ENCODE measurements at places on chromosomes 6 and 20.

- H3K4me1 ChIP-seq, result no peaks in the 10 kb centered on the region
- no peak for DNase-seq
- no peak overlapping the region for H3K4me3 ChIP-seq
- H3K27me3 ChIP-seq, result no peaks in the 10 kb centered on the region
Measured at GRCh38 chr6:118334634-118335033, 213.5 kb upstream of the PLN start.

DNA sequence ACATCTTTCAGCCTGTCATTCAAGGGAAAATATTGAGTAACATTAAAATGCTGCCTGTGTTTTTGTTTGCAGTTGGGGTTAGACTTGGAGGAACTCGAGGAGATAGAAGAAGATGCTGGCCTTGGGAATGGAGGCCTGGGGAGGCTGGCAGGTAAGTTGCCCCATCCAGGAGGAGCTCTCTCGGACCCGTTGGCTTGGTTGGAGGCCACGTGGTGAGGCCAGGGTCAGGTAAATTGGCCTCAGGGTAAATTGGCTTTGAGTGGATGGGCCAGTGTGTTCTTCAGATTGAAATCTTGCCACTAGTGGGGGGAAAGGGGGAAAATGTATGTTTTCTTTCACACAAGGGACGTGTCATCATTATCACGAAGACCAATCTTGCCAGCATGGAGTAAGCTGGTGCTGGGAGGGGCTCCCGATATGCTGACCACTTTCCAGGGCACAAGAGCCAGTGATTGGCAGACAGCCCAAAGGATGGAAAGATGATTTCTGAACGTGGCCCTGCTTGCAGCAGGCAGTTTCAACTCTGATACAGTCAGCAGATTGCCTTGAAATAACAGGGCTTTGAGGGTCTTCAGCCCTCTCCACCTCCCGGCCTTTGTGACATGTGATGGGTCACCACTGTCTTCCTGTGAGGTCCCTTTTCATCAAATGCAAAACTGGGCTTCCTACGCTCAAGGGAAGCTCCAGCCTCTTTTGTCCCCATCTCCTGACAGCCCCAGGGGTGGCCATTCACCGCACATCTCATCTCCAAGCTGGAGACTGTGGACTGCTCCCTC, 21.4 kb downstream of the PYGB start:
- no peak overlapping the region for H3K4me3 ChIP-seq
- H3K4me1 ChIP-seq, result no peaks in the 10 kb centered on the region
- no peaks in the 10 kb centered on the region for H3K27me3 ChIP-seq
- no peak for DNase-seq

GRCh38 chr6:155936551-155936950, 480.9 kb upstream of the NOX3 start:
- no peaks in the 10 kb centered on the region for H3K36me3 ChIP-seq
- H3K4me1 ChIP-seq, result no peaks in the 10 kb centered on the region
- H3K27ac ChIP-seq, result no peak overlapping the region
- no peak for DNase-seq
- no peak overlapping the region for H3K4me3 ChIP-seq

- DNase-seq, result no peak
- H3K36me3 ChIP-seq, result no peaks in the 10 kb centered on the region
- no peak overlapping the region for H3K27ac ChIP-seq
- no peaks in the 10 kb centered on the region for H3K4me1 ChIP-seq
- H3K4me3 ChIP-seq, result no peak overlapping the region
- H3K27me3 ChIP-seq, result no peaks in the 10 kb centered on the region
Measured at GRCh38 chr6:153947808-153948447, 91.1 kb upstream of the OPRM1 start.

DNA sequence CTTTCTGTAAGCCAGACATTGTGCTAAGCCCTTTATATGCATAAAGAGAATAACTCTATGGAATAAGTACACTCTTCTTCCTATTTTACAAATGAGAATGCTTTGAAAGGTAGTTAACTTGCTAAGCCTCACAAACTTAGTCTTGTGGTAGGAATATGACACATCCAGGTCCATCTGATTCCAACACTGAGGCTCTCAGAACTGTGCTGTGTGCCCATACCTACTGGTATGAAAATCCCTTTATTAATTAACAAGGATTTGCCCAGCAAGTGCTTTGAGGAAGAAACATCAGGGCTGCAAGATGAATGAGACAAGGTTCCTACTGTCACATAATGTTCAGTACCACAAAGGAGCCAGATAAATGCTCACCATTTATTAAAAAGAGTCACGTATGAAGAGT, 122.6 kb downstream of the TNFRSF21 start:
- H3K27me3 ChIP-seq, result no peaks in the 10 kb centered on the region
- no peak for DNase-seq
- no peak overlapping the region for H3K4me3 ChIP-seq
- no peaks in the 10 kb centered on the region for H3K36me3 ChIP-seq
- no peak overlapping the region for H3K27ac ChIP-seq

GRCh38 chr6:135992739-135993138, 141.2 kb downstream of the PDE7B start:
- no peaks in the 10 kb centered on the region for H3K27me3 ChIP-seq
- H3K4me3 ChIP-seq, result no peak overlapping the region
- no peak for DNase-seq

DNA sequence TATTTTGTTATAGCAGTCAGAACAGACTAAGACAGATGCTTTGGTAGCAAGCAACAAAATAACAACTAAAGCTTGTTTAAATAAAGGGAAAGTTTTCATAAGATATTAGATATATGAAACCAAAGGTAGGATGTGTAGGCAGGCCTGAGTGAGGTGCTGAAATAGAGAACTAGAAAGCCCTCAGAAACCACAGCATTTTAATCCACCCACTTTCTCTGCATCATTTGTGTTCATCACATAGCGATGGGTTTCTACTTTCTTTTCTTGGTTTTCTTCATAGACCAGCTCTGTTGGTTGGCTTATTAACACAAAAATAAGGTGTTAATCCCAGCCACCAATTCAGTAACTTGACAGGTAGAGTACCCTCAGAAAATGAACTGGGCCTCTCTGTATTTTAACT, 58.6 kb downstream of the RPS12 start:
- no peak overlapping the region for H3K4me3 ChIP-seq
- H3K27ac ChIP-seq, result no peak overlapping the region
- no peaks in the 10 kb centered on the region for H3K36me3 ChIP-seq
- no peak for DNase-seq
- no peaks in the 10 kb centered on the region for H3K4me1 ChIP-seq

DNA sequence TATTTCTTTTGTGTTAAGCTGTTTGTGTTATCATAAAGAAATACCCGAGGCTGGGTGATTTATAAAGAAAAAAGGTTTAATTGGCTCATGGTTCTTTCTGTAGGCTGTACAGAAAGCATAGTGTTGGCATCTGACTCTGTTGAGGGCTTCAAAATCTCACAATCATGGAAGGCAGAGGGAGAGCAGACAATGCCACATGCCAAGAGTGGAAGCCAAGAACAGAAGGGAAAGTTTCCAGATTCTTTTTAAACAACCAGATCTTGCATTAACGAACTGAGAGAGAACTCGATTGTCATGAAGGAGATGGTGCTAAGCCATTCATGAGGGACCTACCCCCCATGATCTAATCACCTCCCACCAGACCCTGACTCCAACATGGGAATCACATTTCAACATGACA, 290.1 kb downstream of the BMP2 start:
- no peaks in the 10 kb centered on the region for H3K4me1 ChIP-seq
- no peaks in the 10 kb centered on the region for H3K36me3 ChIP-seq
- no peak overlapping the region for H3K27ac ChIP-seq
- no peak overlapping the region for H3K4me3 ChIP-seq
- DNase-seq, result no peak

DNA sequence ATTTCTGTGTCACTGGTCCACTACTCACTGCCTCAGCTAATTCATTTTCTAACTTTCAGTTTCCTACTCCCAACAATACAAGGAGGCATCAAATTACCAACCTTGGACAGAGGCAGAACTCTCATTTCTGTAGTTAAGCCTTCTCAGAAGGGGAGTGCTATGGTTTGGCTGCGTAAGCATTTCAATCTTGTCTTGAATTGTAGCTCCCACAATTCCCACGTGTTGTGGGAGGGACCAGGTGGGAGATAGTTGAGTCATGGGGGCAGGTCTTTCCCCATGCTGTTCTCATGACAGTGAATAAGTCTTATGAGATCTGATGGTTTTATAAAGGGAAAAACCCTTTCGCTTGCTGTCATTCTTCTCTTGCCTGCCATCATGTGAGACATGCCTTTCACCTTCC, 22.9 kb downstream of the HLA-DRA start:
- no peaks in the 10 kb centered on the region for H3K27me3 ChIP-seq
- H3K4me1 ChIP-seq, result peaks cover 9% of the 10 kb centered on the region
- no peak overlapping the region for H3K4me3 ChIP-seq
- H3K36me3 ChIP-seq, result no peaks in the 10 kb centered on the region
- no peak for DNase-seq
- H3K27ac ChIP-seq, result no peak overlapping the region

DNA sequence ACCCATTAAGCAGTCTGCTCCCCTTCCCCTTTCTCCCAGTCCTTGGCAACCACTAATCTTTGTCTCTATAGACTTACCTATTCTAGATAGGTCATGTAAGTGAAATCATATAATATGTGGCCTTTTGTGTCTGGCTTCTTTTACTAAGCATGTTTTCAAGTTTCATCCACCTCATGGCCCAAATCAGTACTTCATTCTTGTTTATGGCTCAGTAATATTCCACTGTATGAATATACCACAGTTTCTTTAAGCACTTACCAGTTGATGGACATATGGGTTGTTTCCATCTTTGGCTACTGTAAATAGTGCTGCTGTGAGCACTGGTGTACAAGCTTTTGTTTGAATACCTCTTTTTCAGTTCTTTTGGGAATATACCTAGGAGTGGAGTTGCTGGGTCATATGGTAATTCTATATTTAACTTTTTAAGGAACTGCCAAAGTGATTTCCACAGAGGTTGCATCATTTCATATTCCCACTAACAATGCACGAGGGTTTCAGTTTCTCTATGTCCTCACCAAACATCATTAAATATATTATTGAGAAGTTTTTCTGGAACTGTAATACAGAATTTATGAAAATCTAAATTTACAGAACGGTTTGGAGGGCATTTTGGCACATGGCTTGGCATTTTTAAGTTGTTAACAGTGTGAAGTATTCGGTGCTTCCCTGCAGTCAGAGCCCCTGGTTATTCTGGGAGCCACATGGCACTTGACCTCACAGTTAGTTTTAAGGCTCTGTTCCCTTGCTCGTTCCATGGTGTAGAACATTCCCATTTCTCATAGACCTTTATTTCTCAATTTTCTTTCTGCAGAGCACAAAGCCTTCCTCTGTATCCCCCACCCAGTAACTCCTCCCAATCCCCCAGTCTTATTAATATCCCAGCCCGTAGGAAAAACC, 27.0 kb upstream of the DTNBP1 start:
- H3K27me3 ChIP-seq, result no peaks in the 10 kb centered on the region
- DNase-seq, result no peak
- H3K4me1 ChIP-seq, result no peaks in the 10 kb centered on the region
- no peak overlapping the region for H3K27ac ChIP-seq
- H3K4me3 ChIP-seq, result no peak overlapping the region

DNA sequence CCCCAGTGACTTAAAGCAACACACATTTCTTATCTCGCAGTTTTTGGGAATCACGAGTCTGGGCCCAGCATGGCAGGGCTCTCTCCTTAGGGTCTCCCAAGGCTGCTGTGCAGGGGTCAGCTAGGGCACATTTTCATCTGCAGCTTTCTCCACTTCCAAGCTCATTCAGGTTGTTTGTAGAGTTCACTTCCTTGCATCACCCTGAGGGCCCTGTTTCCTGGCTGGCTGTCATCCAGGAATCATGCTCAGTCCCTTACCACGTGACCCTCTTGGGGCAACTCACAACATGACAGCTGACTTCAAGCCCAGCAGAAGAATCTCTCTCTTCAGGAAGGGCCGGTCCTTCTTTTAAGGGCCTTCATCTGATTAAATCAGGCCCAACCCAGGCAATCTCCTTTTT, 21.3 kb downstream of the SNAP25 start:
- no peaks in the 10 kb centered on the region for H3K27me3 ChIP-seq
- no peaks in the 10 kb centered on the region for H3K4me1 ChIP-seq
- no peak for DNase-seq
- H3K27ac ChIP-seq, result no peak overlapping the region

- H3K4me3 ChIP-seq, result no peak overlapping the region
- H3K4me1 ChIP-seq, result peaks cover 85% of the 10 kb centered on the region
- H3K27me3 ChIP-seq, result no peaks in the 10 kb centered on the region
- DNase-seq, result no peak
- no peak overlapping the region for H3K27ac ChIP-seq
Measured at GRCh38 chr20:53838311-53838868, 232.0 kb downstream of the BCAS1 start.

DNA sequence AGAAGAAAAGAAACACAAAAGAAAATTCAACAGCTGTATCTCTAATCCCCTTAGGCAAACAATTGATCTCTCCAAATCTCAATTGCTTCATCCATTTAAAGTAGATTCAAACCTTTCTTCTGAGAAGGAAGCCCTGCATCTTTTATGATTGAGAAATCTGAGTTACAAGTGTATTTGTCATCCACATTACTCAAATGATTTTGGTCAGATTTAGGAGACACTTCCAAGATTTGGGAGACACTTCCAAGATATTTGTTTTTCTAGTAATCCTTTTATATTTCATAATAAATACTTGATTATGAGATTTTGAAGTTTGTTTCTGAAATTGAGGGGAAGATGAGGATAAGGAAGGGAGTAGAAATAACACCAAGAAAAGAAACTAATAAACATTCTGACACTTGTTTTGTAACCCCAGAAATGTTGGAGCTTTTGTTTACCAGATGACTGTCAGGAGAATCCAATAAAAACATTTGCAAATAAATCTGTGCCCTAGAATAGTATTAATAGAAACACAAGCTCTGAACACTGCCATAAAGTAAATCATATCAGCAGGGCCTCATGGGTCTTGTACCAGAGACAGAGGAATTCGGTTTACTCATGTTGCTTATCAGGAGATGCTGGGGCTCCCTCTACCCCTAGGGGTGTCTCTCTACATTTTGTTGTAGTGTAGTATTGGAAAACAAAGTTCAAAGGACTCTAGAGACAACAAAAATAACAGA, 314.3 kb upstream of the NT5E start:
- H3K27ac ChIP-seq, result no peak overlapping the region
- H3K4me1 ChIP-seq, result no peaks in the 10 kb centered on the region
- no peak overlapping the region for H3K4me3 ChIP-seq

DNA sequence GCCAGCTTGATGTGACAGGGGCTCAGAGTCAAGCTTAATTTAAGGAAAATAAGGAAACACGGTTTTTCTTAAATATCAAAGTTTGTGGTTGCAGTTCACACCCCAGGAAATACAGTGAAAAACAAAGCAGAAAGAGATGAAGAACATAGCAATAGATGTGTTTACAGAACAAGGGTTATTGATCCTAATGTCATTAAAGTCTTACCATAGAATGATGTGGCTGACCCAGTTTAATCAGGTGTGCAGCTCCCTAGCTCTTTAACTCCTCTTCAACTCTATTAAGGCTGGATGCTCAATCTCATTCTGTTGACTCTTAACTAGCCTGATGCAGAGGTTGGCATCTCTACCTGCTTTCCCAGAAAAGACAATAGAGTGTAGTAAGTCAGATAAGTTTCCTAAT, 7.5 kb upstream of the GTF3C6 start:
- no peaks in the 10 kb centered on the region for H3K4me1 ChIP-seq
- H3K27me3 ChIP-seq, result no peaks in the 10 kb centered on the region
- no peak for DNase-seq
